ENCODE measurements at places on chromosomes 5 and 9.

- DNase-seq, result no peak
Observed at GRCh38 chr5:113900816-113901215, 387.3 kb downstream of the YTHDC2 start.

- no peak for DNase-seq
Observed at GRCh38 chr5:67104859-67105258, 91.7 kb downstream of the CD180 start.

- DNase-seq, result no peak
Observed at GRCh38 chr9:33080534-33080933, 4.1 kb upstream of the SMU1 start.

DNA sequence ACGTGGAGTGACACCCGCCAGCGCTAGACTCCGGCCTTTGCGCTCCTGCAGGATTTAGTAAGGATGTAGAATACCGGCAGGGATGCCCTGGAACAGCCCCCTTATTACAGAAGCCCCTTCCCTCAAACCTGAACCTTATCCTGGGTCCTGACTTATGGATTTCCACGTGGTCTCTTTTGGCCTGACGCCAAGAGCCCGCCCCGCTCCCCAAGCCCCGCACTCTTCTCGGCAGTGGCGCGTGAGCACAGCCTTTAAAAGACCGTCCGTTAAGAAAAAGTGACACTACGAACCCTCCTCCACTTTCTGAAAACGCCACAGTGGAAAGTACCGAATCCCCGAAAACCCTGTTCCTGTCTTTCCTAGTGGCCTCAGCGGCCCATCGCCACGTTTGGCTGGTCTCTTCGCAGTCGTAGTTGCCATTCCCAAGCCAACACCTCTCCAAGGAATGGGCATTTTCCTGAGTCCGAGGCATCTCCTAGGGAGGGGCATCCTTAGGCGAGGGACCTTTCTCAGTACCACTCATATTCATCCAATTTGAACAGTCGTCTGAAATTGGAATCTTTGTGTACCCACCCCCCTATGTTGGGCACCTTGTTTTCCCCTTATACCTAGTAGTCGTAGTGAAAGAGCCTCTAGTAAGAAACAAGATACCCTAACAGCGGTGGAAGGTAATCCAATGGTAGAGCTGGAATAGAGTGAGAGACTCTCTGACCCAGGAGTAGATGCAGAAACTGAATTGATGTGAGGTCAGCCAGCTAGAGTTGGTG lies 732 bp upstream of the MCIDAS start:
- DNase-seq, result no peak

DNA sequence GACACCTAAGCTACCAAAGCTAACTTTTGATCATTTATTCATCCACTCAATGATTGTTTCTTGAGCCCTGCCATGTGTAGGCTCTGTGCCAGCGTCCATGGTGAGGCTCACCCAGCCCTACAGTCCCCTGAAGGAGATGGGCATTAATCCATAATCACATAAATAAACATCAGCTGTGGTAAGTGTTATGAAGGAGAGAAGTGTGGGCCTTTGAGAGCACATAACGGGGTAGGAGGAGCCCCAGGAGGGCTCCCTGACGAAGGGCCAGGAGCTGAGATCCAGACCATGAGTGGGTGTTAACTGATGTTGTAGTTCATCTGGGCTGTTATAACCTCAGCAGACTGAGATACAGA lies 53.9 kb upstream of the AFAP1L1 start:
- DNase-seq, result no peak

DNA sequence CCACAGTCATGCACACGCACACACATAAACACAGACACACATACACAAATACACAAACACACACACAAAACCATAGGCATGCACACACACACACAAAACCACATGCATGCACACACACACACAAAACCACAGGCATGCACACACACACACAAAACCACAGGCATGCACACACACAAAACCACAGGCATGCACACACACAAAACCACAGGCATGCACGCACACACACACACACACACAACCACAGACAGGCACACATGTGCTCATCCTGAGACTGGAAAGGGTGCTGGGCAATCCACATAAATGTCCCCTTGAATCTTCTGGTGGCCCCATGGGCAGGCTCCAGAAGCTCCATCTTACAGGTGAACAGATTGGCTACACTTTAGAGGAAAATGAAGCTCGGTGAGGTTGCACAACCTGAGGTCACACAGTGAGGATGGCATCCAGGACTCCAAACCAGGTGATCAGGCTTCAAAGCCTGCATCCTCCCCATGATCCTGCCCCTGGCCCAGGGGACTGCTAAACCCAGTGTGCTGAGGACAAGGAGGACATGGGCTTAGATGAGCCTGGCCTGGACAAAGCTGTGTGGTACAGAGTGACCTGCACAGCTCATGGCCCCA lies 144.8 kb downstream of the GADD45G start:
- DNase-seq, result no peak

DNA sequence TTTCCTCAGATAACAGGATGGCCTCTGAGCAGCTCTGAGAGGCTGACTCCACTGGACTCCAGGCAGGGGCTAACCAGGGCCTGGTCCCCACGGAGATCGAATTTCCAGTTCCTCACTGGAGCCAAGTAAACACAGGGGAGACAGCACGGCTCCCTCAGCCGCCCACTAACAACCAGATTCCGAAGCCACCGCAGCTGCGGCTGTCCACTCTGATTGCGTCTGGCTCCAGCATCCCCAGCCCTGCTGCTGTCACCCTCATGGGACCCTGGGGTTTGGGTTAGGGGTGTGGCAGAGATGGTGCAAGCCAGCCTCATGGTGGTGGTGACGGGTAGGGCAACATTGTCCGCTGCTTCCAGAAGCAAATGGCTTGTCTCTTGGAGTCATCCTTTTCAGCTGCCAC lies 172.6 kb downstream of the RGS3 start:
- DNase-seq, result peak; percentile 45

DNA sequence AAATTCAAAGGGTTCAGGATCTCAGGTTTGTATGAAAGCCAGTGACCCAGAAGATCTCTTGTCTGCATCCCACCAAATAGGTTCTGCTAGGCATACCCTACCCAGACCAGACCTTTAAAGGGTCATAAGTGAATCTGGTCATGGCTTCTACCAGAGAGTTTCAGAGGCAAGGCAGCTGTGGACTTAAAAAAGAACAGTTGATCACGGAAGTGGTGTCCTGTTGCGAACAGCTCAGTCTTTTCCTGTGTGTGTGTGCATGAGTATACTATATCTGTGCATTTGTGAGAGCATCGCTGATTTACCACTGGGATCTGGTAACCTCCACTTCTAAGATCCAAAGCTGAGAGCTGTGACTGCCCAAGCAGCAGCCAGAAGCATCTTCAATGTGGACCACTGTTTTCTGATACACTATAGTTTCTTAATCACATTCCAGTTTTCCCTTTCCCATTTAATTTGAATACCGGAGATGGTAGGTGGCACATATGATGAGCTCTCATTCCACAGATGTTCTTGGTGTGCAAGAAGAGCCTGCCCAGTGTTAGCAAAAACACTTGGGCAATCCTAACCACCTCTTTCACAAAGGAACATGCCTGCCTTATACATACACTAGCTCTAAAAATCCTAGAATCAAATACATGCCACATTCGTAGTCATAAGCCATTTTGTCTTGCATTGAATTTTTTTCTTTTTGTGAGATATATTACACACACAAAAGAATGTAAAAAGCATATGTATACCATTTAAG lies 36.2 kb upstream of the OR2S2 start:
- DNase-seq, result peak; percentile 29

GRCh38 chr5:154410786-154411185 lies 35.0 kb upstream of the SAP30L start:
- DNase-seq, result no peak

DNA sequence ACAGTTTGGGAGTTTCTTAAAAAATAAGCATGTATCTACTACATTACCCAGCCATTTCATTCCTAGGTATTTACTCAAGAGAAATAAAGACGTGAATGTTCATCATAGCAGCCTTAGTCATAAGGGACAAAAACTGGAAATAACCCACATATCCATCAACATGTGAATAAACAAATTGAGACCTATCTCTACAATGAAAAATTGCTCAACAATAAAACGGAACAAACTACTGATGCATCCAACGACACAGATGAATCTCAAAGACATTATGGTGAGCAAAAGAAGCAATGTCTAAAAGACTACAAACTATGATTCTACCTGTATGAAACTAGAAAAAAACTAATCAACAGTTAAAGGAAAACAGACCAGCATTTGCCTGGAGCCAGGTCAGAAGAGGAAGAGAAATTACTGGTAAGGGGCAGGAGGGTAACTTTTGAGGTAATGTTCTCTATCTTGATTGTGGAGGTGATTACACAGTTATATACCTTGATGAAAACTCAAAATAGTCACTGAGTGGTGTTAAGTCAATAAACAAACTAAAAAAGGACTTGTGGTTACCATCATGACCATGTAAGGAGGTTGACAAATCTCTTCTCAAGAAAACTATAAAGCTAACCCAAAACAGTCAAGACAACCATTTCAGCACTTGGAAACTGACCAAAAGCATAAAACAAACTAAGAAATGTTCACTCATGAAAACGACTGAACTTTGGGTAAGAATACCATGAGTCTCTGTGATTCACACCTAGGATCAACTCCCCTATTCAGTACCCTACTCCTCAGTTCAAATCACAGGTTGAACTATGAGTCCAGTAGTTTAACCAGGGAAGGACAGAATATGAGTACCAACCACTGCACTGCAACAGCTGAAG lies 10.4 kb downstream of the UIMC1 start:
- DNase-seq, result peak; percentile 80

DNA sequence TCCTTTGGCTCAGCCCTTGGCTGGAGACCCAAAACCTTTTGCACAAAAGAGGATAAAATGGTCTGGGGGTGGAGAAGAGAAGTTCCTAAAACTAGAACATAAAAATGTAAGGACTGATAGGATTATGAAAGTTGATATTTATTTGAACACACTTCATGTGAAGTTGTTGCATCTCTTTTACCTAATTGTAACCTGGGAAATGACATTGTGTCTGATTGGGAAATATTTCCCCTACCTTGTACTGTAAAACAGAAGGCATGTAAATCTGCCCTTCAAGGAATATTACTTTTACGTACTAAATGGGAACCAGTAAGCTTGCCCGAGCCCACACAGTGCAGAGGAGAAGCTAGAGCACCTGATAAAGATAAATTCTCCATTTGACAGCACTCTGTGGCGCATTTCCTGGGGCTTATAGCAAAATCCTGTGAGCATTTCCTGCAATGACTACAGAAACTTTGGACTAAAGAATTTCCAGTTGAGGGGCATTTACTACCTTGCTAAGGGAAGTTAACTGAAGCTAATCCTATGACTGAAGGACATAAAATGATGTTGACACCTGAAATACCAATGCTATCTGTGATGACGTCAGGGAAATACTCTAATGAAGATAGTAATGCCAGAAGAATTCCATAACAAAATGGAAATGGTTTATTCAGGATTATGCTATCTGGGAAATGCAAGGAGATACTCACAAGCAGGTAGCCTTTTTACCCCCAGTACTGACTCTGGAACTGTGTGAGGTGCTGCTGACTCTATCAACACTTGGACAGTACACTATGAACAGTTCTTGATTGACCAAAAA lies 78.3 kb upstream of the LIFR start:
- peak; percentile 11 for DNase-seq

GRCh38 chr9:88710449-88710848 lies 175.5 kb downstream of the NXNL2 start:
- DNase-seq, result peak; percentile 31

DNA sequence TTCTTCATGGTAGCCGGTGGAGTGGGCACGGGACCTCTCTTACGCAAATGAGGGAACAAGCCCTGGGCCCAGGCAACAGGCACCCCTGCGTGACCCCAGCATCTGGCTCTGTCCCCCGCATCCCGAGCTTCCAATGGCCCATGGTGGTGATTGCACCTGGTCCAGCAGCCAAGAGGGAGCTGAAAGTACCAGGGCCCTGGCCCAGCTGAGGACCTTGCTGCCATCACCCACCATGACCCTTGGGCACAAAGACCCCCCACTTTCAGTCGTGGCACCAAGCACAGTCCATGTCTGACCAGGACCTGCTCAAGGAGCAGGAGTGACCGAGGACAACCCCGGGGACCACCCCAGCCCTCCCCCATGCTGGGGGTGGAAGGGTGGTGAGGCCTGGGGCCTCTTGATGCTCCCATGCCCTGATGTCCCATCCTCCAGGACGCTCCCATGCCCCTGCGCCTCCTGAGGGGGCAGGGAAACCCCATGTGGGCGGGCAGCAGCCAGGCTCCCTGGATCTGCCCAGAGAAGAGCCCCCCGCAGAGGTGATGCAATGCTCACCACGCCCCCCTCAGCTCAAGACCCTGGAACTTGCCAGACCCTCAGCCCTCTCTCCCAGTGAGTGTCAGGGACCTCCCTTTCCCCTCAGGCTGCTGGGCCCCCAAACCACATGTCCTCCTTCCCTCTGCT lies 123.9 kb downstream of the ADAMTS2 start:
- DNase-seq, result no peak

DNA sequence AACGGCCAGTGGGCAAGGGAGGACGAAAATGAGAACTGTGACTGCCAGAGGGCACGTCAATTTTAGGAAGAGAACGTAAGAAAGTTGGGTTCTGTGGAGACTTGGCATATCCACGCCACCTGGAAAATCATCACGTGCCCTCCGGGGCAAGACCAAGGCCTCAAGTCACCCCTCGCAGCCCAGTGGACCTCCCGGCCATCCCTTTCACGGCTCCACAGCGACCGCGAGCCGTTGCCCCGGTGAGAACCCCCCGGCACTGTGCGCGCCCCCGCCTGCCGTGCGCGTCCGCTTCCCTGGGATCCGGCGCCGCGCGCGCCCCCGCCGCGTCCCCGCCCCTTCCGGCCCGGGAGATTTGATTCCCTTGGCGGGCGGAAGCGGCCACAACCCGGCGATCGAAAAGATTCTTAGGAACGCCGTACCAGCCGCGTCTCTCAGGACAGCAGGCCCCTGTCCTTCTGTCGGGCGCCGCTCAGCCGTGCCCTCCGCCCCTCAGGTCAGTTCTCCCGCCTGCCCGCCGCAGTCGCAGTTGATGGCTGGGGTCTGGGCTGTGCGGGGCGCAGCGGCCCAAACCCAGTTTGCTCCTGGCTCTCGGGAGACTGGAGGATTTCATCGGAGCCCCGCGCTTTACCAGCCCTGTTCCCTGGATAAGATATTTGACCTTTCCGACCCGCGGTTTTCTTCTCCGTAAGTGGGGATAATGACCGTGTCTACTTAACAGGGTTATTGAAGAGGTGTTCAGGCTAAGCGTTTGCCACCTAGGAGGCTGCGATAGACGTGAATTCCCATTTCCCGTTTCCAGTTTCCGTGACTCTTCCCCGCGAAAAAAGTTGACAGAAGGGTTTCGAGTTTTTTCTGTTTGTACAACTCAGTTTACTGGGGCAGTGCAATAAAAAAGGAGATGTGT lies at the start of gene MELK:
Gene MELK (plus strand): TSS at position 381 of the 904 bp plus-strand sequence. CDS start 8,787 bp downstream, outside the sequence.
- peak; percentile 81 for DNase-seq

- DNase-seq, result peak; percentile 80
Observed at GRCh38 chr5:140630292-140631035, 2.5 kb downstream of the CD14 start.

DNA sequence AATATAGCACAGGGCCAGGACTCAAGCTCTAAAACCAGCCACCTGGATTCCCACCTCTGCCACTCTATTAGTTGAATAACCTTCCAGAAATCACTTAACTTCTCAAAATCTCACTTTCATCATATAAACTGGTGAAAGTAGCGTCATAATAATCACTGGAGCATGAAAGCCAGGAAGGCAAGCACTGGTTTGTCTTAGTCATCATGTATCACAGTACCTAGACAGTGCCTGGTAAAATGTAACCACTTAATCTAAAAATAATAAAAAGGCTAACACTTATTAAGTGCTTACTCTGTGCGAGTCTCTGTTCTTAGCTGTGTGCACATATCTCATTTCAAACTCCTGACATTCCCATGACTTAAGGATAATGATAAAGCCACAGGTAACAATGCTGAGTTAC lies 109.4 kb downstream of the ASTN2 start:
- DNase-seq, result no peak

- DNase-seq, result no peak
Observed at GRCh38 chr5:132302413-132302812, 8.2 kb downstream of the SLC22A4 start.

All from EH (cell line).